Cardiac muscle cell (in vitro differentiated cells and primary cell): ENCODE measurements at places on chromosomes 13 and 19. TPM values are rescaled to one million over a fixed set of nuclear protein-coding genes. Genes with fewer than 3 reads are reported as not detected.

DNA sequence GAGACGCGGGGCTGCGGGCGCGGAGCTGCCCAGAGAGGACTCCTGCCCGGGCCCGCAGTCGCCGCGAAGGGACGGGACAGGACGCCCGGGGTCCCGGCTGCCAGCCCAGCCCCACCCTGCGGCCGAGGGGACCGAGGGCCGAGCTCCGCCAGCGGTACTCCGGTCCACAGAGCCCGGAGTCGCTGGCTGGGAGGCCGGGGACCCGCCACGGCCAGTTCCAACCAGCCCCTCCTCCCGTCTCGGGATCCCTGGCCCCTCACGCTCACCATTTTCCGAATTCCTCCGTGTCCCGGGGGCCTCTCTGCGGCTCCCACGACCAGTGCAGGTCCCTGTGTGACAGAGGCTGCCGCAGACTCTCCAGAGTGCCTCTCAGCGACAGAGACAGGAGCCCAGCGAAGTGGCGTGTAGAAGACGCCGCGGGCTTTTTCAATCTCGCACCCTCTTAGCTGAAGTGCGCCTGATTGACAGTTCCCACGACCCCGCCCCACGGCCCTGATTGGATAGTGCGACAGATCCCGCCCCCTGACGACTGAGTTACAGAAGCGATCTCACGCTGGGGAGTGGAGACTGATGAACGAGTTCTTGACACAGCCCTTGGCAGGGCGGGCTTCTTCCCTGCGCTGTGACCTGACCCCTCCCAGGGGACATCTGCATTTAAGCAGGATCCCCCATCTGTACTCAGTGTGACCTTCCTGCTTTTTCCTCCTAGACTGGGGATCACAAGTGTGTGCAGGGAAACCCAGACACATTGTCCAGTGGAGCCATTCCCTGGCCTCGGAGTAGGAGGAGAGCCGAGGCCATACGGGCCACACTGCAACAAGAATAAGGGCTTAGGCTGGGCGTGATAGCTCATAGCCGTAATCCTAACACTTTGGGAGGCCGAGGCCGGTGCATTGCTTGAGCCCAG lies 44.0 kb downstream of the ZNF823 start:
- peak; percentile 94 for DNase-seq

DNA sequence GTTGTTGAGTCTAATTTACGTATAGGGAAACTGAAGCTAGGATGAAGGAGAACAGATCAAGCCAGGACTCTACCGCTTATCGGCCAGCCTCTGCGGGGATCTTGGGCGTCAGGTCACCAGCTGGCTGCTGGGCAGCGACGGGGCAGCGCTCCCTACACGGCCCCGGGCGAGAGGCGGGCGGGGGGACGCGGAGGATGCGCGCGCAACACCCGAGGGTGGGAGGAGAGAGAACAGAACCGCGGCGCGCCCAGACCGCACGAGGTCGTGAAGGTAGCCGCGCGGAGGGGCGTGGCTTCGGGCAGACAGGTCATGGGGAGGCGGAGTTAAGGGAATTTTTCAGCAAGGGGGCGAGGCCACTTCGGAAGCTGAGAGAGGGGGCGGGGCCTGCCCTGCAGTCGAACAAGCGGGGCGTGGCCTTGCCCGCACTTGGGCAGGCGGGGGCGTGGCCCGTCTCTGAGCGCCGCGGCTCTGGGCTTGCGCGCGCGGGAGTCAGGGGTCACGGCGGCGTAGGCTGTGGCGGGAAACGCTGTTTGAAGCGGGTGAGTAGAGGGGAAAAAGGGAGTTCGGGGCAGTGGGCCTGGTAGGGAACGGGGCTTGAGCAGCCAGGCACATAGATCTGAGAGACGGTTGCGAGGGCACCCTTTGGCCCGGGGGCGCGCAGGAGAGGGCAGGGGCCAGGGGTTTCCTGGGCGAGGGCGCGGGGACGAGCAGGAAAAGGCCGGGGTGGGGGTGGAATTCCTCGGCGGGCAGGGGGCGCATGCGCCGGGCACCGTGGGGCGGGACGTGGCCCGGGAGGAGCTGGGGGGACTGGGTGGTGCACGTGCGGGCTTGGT lies at the start of gene POLD1:
Gene POLD1 (plus strand): TSS at position 496 of the 833 bp plus-strand sequence. CDS start 14,505 bp downstream, outside the sequence.
- DNase-seq, result peak; percentile 100

DNA sequence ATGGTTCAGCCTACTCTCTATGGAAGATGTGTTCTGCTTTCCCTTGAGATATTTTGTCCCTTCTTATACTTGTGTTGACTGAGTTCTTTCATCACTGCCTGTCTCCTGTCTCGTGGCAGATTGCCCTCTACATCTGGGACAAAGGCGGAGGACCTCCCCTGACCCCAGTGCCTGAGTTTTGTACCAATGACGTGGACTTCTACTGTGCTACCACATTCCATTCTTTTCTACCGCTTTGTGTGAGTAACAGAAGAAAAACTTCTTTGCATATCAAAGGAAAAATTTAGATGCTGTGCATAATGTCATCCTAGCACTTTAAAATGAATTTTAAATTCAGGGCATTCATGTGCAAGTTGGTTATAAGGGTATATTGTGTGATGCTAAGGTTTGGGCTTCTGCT lies 74.6 kb downstream of the B3GLCT start:
- peak; percentile 12 for DNase-seq

DNA sequence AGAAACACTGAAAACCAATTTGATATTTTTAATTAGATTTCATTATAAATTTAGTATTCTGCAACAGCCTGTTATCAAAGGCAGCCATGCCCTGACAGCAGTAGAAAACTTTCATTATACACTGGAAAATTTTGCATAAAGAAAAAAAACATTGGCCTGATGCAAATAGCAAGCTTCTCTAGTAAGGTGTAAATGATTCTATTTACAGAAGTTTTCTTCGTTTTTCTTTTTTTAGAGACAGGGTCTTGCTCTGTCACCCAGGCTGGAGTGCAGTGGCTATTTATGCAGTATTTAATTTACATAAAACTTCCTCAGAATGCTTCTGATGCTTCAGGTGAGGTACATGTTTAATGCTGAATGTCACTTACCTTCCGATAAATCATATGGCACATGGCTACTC lies 67.0 kb downstream of the ABCC4 start:
- no peak for DNase-seq

DNA sequence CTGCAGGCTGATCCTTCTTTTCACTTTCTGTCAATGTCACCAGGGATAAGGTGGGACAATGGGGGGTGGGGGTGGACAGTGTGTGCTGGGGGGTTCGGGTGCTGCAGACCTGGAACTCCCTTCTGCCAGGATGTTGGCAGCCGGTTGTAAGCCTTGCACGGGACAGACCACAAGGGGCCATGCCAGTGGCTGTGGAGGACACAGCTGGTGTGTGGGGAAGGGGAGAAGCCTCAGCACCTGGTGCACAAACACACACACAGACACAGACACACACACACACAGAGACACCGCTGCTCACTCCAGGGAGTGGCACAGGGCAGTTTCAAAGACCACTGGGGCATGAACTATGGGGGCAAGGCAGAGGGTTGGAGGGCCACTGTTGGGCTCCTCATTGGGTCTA lies 3.6 kb downstream of the F2RL3 start:
- DNase-seq, result no peak

- peak; percentile 99 for DNase-seq
Observed at GRCh38 chr19:4911786-4912672, 2.7 kb downstream of the UHRF1 start.

DNA sequence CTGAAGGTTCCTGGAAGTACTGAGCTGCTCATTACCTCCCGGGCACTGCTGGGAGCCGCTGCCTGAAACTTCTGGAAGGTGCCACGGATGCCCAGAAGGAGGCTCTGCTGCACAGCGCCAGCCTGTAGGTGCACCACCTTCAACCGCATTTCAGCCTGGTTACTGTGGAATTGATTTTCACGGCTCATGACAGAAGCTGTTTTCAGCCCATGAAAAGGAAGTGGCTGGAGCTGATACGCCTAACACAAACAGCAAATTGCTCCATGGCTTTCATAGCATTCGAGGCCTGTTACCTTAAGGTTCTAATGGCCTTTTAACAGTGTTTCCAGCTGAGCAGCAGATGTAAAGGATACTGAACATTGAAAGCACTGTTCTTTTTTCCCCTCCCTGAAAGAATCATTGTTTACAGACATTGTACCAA lies 22.0 kb downstream of the GPC6 start:
- DNase-seq, result peak; percentile 70

The CEACAM8 gene
- 0.19 and 0.46 TPM in 2 replicates for polyA plus RNA-seq

The SOHLH2 gene
- polyA plus RNA-seq, result 3.0 and 9.2 TPM in 2 replicates

The SLC8A2 gene
- polyA plus RNA-seq, result 0.67 and 0.99 TPM in 2 replicates

The PPP1R15A gene
- 87.6 and 95.7 TPM in 2 replicates for polyA plus RNA-seq
